T-helper 9 cell (primary cell): ENCODE measurements at places on chromosomes 4 and X.

DNA sequence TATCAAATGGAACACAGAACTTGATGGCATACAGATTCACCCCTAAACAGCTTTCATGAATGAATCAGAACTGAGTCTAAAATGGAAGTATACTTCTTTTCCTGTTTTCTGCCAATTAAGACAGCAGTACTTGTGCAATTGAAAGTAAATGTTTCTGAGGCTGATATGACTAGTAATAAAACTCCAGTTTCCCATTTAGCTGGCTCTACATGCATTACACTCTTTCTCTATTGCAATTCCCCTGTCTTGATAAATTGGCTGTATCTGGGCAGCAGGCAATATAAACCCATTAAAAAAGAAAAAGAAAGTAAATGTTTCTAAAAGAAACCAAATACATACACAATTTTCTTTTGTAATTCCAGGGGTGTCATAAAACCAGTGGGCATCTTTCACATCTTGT, 4.6 kb downstream of the NOA1 start:
- no peak for DNase-seq

DNA sequence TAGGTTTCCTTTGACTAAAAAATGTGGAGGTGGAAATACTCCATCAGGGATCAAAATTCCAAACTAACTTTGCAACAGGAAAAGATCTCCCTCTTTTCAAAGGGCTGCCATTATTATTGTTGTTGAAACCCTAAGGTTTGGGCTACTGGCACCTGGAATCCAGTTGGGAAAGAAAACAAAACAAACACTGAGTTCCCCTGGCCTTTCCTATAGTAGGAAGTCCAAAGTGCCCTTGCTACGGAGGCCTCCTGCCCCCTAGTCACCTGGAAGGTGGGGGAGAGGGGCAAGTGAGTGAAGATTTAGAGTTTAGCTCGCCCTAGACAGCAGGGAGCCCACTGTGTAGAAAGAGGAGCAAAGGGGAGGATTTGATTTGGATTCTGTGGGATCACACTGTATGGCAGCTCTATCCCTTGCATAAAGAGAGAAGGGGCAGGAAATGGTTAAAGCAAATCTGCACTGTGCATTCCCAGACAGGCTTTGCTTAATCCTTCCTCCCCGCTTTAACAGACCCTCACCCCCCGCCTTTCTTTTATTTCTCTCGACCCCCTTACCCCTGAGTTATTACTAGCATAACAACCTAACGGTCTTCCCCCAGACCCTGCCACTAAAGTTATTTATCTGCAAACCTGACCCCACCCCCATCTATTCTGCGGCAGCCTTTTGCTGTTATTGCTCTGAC, 627 bp upstream of the FAT4 start:
- no peak for DNase-seq

GRCh38 chr4:182975806-182976205, 58.6 kb upstream of the DCTD start:
- no peak for DNase-seq

DNA sequence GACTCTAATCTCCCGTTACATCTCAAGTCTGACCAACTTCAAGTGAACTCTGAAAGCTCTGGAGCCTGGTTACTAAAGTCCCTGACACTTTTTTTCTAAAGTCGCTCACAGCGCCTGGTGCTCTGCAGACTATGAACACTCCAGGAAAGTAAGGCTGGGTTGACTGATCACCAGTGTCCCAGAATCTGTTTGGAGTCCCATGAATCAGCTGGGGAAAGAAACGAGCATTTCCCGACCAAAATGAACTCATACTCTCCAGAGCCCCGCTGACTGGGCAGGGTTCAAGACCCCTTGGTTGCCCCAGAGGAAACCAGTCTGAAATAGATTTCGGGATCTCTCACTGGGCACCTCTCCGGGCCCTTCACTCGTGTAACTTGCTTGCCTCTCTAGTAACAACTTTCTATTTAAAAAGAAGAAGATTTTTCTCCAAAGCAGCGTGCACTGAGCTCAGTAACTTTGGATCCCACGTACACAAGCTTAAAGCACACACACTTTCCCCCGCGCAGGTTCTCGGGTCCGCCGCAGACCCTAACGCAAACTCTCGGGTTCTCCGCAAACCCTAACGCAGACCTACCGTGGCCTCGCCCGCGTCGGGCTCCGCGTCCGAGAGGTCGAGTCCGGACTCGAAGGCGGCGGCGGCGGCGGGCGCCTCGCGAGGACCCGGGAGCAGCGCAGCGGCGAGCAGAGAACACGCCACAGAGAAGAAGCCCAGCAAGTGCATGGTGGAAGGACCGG, 964 bp downstream of the VEGFC start:
- no peak for DNase-seq

DNA sequence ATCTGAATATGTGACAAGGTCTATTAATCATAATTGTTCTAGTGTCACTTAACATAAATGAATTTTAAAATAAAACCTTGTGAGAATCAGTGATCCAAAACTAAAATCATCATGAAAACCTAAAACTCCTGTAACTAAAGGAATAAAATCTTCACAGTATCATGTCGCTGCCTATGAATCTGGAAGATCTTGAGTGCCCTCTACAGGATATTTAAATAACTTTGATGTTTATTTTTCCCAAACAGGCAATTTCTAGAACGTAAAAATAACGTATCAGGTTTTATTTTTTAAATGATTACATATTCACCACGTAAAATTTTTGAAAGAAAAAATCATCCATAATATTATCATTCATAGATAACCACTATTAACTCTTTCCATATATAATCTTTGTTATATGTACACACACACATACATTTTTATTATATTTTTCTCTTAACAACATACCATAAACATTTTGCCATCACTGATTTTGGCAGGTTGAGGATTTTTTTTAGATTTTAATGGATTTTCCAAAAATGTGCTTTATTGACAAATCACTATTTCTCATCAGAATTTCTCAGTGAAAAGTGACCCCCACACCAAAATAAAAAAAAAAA, 79.6 kb downstream of the COMMD8 start:
- no peak for DNase-seq

DNA sequence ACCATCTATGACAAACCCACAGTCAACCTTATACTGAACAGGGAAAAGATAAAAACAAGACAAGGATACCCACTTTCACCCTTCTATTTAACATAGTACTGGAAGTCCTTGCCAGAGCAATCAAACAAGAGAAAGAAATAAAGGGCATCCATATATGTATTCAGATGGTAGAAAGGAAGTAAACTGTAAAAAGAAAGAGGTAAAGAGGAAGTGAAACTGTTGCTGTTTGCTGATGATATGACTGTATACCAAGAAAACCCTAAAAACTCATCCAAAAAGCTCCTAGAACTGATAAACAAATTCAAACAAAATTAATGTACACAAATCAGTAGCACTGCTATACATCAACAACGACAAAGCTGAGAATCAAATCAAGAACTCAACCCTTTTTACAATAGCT, 538.7 kb upstream of the PABPC4L start:
- DNase-seq = no peak

DNA sequence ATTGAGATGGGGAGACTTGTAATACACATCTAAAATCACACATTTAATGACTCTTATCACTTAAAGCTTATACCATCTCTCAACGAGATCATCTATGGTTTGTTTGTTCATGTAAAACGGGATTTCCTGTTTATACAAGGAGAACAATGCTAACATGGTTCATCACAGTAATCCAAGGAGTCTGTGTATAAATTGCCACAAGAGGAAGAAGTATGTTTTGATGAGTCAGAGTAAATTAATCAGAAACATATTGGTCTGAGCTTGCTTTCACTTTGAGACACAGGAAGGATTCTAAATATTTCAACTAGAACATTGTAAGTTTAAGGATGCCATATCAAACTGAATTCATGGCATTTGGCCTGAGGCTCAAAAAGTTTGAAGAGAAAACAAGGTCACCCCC, 594.1 kb downstream of the GLUD2 start:
- no peak for DNase-seq

GRCh38 chr4:26406346-26406975, 83.8 kb downstream of the CCKAR start:
- no peak for DNase-seq

- no peak for DNase-seq
Observed at GRCh38 chr4:187158003-187158402, 434.3 kb upstream of the FAT1 start.

- DNase-seq = no peak
Observed at GRCh38 chrX:74467656-74468055, 46.4 kb downstream of the SLC16A2 start.

DNA sequence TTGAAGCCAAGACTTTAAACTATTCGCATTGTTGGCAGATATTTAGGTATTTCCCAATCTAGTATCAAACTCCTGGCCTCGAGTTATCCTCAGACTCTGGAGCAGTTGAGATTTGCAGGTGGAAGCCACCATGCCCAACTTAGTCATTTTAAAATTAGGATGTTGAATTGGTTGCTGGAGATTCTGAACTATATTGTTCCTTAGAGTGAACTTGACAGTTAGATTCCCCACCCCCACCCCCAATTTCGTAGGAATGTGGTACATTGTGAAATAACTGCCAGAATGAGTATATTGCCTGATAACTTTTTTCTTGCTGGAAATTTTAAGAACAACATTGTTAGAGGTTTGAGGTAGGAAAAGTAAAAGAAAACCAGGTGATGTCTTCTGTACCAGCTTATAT, 2.3 kb downstream of the NOCT start:
- DNase-seq = no peak

DNA sequence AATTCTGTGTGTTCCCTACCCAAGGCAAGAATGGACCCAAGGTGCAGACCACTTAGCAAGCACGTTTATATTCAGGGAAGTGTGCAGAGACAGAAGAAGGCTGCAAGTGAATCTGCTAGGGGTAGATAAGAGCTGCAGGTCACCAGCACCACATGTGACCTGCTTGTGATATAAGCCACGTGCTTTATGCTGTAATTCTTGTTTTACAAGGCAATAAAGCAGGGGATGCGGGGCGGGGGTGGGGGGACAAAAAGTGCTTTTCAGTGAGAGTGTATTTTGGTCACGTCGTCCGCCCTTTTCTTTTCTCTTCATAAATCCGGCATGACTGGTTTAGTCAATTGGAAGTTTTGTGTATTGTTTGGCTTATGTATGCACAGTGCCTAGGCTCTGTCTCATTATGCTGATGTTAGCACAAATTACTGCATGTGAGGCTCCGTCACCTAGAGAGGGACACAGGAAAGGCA, 192.7 kb downstream of the RBMX2 start:
- no peak for DNase-seq

DNA sequence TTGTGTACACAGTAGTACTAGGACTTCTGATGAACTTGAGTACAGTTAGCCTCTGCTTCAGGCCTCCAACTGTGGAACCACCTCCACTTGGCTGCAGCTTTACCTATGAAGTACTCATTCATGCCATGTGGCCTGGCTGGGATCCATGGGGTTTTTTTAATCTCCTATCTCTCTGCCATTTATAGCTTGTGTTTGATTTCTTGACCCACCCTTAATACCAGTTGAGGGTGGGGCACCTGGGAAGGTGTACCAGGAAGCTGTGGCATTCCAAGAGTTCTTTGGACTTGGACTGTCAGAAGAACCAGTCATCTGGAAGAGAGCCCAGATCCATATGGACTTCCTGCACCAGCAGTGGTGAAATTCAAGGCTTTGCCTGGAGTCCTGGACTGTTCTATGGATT, 230.1 kb downstream of the SHROOM3 start:
- no peak for DNase-seq

DNA sequence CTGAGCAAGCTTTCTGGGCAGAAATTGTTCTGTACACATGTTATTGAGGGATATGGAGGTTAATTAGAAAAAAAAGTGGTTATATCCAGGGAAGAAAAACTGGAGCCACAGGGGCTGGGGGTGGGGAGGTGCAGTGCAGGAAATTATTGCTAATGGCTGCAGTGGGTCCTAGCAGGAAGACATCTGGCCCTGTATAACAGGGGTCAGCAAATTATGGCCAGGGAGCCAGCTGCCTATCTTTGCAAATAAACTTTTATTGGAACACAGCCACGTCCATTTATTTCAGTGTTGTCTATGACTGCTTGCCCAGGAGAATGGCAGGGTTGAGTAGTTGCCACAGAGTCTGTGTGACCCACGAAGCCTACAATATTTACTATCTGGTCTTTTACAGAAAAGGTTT, 23.4 kb upstream of the PRPS2 start:
- no peak for DNase-seq

GRCh38 chrX:51272638-51273037, 60.0 kb upstream of the NUDT10 start:
- no peak for DNase-seq

DNA sequence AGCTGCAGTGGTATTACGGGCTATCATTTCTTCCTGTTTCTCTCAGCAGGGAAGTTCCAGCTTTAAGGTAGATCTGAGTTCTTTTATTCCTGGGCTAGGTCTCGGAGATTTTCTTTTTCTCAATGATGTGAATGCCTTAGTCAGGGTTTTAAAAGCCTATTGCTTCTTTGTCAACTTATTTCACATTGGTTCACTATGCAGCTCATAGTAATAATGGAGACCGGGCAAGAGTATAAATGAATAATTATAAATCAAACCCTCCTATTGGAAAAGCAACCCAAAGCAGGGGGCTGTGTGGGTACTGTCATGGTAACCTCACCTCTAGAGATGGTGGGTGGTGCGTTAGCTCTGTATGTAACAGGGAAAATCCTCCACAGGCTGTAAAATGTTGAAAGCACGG, 563.6 kb downstream of the RPA4 start:
- DNase-seq = no peak

DNA sequence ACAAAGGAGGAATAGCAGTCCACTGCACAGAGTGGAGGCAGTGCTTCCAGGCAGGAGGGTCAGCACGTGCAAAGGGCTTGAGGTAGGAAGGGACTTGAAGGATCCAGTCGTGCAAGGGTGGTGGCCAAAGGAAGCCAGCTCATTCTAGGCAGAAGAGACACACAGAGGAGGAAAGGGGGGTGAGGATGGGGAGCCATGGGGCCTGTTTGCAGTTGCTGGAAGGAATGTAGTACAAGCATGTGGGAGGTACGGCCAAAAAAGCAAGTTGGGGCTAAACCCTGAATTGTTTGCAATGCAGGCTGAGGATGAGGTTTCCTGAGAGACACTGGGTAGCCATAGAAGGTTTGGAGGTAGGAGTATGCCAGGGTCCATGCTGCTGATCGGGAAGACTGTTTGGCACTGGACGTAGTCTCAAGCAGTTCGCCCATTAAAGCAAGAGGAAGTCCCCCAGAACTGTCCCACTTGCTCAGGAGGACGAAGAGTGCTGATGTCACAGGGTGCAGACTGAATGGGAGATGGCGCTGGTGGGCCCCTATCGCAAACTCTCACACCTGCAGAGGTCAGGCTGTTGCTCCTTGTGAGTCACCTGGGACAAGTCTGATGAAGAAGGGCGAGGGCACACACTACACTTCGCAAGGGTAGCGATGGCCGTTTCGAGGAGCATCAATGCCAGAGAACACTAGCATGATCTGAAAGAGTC, 9.1 kb upstream of the MAN2B2 start:
- no peak for DNase-seq

DNA sequence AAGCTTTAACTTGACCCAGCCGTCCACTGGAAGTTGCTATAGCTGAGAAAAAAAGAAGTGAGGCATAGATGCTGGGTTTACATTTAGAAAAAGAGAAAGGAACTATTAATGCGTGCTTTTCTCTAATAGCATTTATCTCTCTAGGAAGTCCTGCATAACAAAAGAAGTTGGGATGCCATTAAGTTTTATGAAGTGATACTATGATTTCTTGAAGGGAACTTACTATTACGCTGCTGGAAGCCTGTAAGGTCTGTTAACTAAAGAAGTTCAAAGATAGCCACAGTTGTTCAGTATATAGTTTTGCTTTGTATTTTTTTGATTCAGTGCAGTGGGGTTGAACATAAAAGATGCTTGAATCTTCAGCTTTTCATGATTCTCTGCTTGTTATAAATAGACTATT, 203.4 kb downstream of the CCSER1 start:
- DNase-seq = no peak
